Stimulated activated CD4-positive, alpha-beta T cell treated with anti-CD3 and anti-CD28 coated beads, Interleukin-2, amount 100 ng/mL, for 24 hours (primary cell): ENCODE measurements at places on chromosomes 7 and 10.

DNA sequence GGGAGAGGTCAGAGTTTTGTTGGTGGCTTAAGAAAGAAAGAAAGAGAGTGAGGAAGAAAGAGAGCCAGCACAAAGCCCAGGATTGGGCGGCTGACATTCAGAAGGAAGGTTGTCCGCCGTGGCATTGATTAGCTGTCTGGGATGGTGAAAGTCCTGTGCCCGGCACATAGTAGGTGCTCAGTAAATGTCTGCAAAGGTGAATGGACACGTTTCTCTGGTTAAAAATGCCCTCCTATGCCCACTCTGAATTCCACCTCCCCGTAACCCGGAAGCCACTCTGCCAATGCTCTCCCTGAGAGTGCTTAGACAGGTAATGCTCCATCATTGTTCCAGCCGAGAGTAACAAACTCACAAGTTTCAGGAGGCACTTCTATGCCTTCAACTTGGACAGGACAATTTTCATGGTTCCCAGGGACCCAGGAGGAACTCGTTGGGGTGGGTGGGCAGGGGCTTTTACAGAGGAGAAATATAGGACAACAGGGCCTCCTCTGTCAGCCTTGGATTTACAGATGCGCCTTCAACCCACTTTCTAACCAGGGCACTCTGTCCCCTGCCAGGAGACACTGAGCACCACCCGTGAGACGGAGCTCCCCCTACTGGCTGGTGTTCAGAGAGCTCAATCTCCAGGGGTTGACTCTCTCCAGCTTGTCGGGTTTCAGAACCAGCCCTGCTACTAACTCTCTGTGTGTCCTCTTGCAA lies 411.5 kb upstream of the ZMIZ1 start:
- peak; percentile 74 for DNase-seq

DNA sequence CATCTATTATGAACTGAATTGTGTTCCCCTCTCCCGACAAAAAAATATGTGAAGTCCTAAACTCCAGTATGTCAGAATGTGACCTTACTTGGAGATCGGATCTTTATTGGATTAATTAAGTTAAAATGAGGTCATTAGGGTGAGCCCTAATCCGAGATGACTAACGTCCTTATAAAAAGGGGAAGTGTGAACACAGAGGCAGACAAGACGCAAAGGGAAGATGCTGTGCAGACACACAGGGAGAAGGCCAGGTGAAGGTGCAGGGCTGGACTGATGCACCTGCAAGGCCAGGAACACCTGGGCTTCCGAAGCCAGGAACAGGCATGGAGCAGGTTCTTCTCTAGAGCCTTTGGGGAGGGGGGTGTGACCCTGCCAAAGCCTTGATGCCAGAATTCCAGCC lies 187.8 kb downstream of the PARD3 start:
- DNase-seq, result no peak

DNA sequence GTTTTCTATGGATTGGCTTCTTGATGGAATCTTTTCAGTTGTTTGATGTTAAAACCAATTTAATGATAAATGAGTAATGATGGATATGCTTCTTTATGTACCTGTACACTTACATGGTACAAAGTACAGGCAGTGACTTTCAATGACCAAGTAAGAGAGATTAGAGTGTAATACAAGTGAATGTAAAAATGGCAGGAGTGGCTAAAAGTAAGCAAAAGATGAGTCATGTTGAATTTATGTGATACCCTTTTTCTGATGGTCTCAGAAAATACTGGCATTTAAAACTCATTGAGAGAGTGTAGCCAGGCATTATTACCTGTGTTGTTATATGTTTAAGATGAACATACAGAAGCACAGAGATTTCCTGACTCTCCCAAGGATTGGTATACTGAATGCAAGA lies 97.1 kb downstream of the GPR85 start:
- DNase-seq, result no peak

DNA sequence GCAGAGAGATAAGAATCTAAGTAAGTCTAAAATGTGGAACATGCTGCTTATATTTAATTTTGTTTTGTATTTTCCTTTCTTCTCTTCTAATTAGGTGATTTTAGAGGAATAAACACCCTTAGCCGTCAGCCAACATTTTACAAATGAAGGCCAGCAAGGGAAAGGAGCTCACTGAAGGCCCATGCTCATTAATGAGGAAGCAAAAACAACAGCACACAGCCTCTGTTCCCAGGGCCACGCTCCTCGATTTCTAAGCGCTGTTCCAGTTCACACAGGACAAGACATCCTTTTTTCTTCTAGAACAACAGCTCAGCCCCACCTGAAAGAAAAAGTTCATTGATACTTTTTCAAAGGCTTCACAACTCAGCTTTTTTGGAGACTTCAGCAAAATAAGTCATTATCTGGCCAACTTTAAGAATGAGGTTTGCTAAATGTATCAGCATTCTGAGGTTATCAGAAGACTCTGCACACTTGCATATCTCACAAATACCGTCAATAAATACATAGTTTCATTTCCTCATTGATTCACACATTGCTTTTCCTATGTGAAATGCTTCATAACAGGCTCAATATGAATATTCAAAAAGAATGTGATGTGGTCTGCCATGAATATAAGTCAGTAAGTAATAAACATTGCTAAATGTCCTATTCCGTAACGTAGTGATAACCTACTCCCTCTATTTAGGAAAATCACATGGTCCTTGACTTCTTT lies 34.8 kb upstream of the SFMBT2 start:
- no peak for DNase-seq

DNA sequence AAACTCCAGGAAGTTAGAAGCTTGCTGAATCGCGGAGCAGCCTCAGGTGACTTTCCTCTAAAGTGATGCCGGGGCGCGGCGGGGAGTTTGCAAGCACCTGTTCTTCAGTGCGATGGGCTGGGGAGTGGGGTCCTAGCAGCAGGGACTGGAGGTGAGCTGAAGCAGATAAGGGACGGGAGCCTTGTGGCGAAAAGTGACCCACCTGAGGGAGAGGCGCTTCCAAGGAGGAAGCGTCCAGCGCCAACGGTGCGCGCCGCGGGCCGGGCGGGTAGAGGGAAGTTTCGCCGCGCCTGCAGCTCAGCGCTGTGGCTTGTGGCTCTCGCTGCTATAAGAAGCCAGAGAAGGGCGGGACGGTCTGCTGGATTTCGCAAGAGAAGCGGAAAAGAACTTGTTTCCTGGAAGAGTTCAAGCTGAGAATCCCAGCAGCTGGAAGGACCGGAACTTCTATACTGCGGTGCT lies at the start of gene STEAP4:
Gene STEAP4, minus strand, starts transcription at position 305 of the 459 bp plus-strand sequence. CDS start 22,625 bp downstream, outside the sequence.
- DNase-seq, result no peak

- peak; percentile 4 for DNase-seq
Observed at GRCh38 chr10:72162978-72163377, 52.8 kb upstream of the ANAPC16 start.

DNA sequence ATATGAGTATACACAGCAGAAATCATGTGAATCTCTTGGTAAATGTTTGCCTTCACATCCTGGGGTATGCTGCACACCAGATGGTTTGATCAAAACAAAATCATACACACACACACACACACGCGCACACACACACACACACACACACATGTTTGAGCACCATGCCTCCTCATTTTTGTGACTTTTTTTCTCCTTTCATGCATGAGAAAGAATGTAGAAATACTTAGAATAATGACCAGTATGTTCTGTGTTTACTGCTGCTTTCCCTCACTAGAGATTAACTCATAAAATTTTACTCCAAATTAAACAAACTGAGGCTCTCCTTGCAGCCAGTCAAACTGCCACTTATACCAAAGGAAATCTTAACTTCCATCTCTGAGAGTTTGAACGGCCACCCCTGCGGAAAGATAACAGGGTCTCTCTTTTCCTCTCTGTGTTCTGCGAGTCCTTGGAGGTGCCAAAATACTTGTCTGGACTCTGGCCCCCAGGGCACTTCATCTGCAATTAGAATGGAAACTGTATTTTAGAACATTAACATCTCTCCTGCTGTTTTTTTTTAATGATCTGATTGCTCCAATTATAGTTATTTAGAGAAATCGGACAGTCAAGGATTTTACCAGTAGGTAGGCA lies 320.8 kb upstream of the NFE2L3 start:
- no peak for DNase-seq

DNA sequence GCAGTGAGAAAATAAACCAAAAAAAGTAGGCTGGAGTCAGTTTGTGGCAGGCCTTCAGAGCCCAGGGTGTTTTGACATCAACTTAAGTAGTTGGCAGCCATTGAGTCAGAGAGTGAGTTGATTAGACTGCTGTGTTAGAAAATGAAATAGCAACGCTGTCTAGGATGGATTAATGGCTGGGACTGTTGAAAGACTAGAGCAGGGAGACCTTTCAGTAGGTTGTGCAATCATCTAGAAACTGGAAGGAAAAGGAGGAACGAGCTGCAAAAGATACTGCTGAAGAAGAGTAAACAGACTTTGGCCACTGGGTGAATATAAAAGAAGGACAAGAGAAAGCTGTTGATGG lies 28.6 kb upstream of the TRIL start:
- DNase-seq, result no peak

DNA sequence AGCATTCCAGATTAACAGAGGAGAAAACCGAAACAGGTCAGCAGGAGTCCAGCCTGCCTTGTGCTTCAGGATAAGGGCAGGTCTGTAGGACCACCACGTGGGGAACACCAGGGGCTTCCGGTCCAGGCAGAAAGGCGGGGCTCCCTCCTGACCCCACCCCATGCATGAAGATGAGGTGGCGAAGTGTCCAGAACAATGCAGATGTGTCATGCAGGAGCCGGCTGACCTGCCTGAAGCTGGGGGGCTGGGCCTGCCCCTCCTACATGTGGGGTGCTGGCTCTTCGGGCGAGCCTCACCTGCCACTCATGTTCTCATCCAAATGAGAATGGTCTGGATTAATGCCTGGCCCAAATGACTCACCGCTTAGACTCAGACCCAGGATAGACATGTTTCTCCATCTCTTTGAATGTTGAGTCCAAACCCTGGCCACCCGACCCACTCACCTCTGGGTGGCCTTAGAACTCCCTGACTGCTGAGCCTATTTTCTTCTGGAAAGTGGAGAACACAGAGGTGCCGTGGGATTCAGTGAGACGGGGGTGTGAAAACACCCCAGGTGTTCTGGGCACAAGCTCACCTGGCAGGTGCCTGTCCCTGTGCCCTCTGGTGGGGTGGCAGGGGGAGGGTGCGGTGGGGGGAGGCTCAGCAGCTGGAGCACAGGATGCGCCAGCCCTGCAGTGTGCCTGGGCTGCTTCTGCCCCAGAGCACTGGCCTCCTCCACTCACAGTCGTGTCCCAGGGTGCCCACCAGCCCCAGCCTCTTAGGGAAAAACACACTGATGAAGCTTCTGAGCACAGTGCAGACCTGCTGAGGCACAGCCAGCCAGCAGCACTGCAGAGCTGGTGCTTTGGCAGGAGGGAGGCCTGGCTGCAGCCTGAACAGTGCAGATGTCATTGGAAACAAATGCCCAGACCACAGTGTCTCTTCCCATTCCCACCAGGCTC lies 55.2 kb upstream of the GDF10 start:
- no peak for DNase-seq

- no peak for DNase-seq
Observed at GRCh38 chr7:99393355-99394187, 14.8 kb downstream of the PDAP1 start.

DNA sequence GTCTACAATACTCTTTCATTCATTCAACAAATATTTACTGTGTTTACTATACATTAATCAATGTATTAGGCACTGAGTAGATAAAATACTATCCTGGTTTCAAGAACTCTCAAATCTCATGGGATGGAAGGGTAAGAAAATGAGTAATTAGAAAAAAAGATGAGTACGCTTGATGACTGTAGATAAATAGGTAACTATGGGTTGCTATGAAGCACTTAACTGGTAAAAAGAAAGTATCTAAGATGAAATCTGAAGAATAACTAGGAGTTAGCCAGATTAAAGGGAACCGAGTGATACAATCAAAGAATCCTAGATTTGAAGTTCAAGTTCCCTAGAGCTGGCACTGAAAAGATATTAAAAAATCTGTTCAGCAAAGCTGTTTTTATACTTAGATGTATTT lies 62.1 kb downstream of the IQUB start:
- no peak for DNase-seq

- no peak for DNase-seq
Observed at GRCh38 chr10:122021379-122021778, 32.4 kb downstream of the TACC2 start.

GRCh38 chr7:100949227-100949932 lies at the start of gene MUC3A:
MUC3A (plus strand) TSS chr7:100949534; CDS start chr7:100949625, 91 bp downstream.
- DNase-seq, result no peak

- no peak for DNase-seq
Observed at GRCh38 chr10:88299787-88300186, 283.3 kb downstream of the RNLS start.
